ENCODE measurements at places on chromosomes 5 and 9.

- no peak for DNase-seq
Observed at GRCh38 chr9:132049323-132049882, 30.3 kb downstream of the MED27 start.

GRCh38 chr5:41410737-41411136, 99.7 kb downstream of the PLCXD3 start:
- DNase-seq, result no peak

- DNase-seq, result no peak
Observed at GRCh38 chr9:121453232-121453892, 46.3 kb downstream of the GGTA1 start.

- DNase-seq, result no peak
Observed at GRCh38 chr9:131976157-131977108, 103.2 kb downstream of the MED27 start.

DNA sequence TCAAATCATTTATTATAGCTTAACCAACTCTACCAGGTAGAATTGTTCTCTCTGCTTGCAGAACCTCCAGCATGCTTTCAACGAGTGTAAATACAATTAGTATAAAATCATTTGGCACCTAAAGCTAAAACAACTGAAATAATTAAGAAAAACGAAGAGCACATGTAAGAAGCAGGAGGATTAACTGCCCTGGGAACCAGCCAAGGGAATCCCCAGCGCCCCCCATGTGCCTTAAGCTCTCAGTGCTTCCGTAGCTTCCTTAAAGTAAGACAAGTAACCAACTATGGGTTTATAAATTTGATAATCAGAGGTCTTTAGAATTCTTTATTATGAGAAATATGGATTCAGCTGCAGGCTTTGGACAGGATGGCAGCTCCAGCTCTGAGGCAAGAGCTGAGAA, 402.4 kb downstream of the RAB3C start:
- no peak for DNase-seq

DNA sequence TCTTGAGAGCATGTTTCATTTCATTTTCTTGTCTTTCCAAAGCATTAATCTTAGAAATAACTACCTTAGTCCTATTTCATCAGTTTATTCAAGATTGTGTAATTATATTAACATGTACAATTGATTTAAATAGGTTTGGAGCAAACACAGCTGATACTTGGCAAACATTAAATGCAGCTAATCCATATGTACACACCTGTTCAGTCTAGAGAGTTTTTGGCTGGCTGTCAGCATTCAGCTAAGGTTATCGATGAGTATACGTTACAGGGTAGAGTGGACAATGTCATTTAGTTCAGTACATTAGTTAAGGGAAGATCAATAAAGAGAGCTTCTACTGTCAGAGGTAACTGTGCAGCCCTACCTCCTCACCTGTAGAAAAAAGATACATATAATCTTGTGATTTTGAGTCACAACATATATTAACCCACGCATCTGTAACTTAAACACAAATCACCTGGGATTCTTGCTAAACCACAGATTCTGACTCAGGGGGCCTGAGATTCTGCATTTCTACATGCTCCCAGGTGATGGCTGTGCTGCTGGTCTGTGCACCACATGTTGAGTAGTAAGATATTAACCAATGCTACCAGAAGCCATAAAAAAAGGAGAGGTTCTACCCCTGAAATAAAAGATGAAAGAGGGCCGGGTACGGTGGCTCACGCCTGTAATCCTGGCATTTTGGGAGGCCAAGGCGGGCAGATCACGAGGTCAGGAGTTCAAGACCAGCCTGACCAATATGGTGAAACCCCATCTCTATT, 34.1 kb upstream of the PCA3 start:
- no peak for DNase-seq
